ENCODE measurements at places on chromosomes 4 and X.

DNA sequence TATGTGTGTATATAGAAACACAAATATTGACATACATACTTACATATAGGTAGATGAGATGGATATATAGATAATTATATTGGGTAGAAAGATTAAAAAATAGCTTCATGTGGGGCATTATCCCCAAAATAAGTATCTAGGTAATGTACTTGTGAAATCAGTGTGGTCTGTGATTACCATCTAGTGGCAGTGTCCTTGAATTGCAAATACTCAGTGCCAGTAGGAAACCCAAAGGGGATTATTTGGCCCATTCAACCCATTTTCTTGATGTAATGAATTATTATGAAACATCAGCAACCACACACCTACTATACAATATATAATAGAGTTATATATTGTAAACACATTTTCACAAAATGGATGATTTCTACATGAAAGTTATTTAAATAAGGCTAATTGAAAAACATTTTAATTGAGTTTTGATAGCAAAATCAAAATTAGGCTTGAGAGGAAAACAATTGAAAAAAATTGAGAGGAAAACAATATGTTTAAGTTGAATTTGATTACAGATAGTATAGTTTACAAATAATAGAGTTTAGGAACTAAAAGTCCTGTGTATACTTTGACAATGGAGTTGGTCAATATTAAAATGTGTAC lies 389.4 kb downstream of the GALNTL6 start:
- no peak for DNase-seq

- DNase-seq = peak; percentile 29
Observed at GRCh38 chr4:90958256-90958895, 831.2 kb downstream of the CCSER1 start.

DNA sequence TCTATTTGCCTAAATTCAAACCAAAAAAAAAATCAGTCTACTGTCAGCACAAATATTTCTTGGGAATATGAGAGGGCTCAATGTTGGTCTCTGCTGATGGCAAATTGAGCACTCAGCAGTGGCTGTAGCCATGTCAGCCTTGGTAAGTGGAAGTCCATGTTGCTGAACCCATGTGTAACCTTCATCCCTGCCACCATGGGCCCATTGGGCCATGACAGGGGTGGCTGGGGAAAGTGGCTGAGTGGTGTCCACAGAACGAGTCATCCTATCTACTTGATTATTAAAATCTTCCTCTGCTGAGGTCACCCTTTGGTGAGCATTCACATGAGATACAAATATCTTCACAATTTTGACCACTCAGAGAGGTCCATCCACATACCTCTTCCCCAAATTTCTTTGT lies 56.8 kb upstream of the FAM9B start:
- no peak for DNase-seq

DNA sequence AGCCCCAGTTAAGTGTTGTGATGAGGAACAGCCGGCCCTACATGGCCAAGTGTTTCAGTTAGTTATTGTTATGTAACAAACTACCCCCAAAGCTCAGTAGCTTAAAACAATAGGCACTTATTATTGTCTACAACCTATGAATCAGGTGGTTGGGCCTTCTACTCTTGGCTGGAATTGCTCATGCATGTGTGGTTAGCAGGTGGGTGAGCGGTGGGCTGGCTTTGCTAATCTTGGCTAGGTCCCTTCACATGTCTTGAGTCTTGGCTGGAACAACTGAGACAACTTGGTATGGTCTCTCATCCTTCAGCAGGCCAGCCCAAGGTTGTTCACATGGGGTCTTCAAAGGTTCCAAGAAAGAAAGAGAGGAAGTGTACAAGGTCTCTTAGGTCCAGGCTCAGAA lies 54.5 kb upstream of the CHRNA9 start:
- no peak for DNase-seq

DNA sequence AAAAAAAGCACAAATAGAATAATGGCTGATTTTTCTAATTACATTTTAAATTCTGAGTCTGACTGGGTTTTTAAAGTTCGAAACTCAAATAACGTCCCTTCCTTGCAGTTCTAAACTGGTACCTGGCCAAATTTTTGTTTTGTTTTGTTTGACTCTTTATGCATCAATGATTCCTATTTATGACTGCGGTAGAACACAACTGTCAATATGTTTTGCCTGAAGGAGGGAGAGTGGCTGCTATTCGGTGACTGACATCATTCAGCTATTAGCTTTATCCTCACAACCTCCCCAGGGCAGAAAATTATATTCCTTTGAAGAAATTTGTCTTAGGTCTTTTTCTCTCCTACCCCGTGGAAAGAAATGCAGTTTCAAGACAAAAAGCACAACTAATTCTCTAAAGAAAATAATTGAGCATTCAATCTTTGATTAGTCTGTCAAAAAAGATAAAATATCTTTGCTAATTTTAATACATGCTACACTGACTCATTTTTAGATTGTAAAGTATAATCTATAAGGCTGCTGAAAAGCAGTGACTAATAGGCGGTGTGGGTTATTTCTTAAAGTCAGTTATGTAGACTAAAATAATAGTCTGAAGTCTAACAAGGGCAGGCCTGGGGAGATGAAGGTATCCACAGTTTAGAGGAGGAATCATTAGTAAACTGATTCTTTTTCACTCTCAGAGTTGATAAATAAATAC lies 61.9 kb downstream of the TMEM150C start:
- no peak for DNase-seq

- DNase-seq = peak; percentile 64
Observed at GRCh38 chr4:26780539-26780938, 80.1 kb upstream of the STIM2 start.

- no peak for DNase-seq
Observed at GRCh38 chr4:141306331-141306730, 85.6 kb downstream of the ZNF330 start.

GRCh38 chrX:136115904-136116297 lies 31.4 kb upstream of the FHL1 start:
- no peak for DNase-seq

DNA sequence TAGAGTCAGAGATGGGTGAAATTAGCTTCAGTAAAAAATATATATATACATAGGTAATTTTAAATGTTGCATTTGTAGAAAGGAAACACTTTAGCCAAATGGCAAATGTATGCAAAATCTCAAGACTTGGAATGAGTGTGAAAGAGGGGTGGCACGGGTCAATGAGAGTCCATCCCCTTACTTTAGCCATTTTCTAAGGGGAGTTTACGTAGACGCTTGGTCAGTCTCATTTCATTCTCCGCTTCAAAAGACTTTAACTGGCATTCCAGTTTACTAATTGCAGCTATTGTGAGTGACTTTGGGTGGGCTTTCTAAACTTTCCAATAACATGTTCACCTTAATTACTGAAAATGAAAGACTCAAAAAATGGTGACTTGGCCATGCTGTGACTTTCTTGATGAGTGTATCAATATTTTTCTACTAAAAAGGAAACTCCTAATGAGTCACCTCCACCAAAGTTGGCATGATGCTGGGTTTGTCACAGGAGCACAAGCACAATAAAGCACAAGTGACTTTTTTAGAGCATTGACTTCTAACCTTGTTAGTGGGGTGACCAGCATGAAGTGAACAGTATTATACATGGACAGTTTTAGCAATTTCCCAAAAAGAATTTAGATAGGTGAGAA lies 356.0 kb upstream of the RASGEF1B start:
- no peak for DNase-seq

GRCh38 chr4:171812665-171813525 lies at the start of gene GALNTL6:
Gene GALNTL6 (plus strand): TSS chr4:171813404.
- DNase-seq = peak; percentile 43

GRCh38 chrX:39866229-39866628 lies 231.5 kb downstream of the BCOR start:
- no peak for DNase-seq

GRCh38 chrX:87489071-87489470 lies 28.5 kb upstream of the KLHL4 start:
- DNase-seq = no peak

GRCh38 chrX:68697465-68698125 lies 50.1 kb downstream of the STARD8 start:
- no peak for DNase-seq

GRCh38 chrX:154748712-154749339 lies 2.1 kb downstream of the GAB3 start:
- no peak for DNase-seq

- DNase-seq = no peak
Observed at GRCh38 chr4:30605616-30606190, 114.5 kb upstream of the PCDH7 start.

DNA sequence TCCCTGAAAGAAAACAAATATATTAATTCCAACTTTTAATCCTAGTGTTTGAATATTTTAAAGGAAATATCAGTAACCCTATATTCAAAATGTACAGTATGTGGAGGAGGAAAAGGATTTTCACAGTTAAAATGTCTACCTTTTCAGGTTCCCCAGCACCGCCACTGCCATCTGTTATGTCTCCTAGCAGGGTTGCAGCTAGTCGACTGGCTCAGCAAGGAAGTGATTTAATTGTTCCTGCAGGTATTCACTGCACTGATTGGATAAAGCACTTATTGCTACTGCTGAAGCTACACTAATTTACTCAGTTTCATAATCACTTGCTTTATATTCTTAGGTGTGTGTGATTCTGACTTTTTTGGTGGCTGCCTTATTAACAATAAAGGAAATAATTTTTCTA lies 65.5 kb upstream of the FHDC1 start:
- no peak for DNase-seq

GRCh38 chrX:140744085-140744484 lies 34.5 kb downstream of the LINC00632 start:
- DNase-seq = no peak

DNA sequence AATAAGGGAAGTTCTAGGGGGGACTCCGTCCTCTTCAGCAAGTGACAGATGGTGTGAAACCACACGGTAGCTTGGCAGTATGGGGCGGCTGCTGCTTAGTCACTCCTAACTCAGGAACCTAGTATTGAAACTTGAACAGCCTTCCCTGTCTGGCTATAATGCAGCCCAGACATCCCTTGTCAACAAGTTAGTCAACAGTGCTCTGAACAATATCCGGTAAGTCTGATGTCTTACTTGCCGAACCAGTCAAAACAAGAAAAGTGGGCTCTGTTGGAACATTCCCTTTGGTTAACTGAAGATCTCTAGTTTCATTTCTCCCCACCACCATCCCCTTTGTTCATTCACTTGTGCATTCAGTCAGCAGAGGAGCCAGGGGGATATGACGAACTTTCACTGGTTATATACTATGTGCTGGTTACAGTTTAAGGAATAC lies 18.7 kb upstream of the CXCL13 start:
- DNase-seq = no peak

DNA sequence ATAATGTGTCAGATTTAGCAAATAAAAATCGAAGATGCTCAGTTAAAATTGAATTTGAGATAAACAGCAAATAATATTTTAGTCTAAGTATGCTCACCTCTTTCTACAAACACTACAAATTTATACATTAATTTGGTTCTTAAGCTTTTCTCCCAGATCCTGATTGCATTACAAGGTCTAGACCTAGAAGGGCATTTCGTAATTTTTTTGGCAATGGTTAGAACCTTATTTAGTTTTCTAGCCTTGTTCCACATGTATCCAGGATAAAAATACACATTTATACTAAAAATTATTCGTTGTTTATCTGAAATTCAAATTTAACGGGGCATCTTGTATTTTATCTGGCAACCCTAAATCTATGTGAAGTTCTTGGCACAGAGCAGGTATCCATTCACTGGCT lies 2.5 kb upstream of the CDKL5 start:
- no peak for DNase-seq

DNA sequence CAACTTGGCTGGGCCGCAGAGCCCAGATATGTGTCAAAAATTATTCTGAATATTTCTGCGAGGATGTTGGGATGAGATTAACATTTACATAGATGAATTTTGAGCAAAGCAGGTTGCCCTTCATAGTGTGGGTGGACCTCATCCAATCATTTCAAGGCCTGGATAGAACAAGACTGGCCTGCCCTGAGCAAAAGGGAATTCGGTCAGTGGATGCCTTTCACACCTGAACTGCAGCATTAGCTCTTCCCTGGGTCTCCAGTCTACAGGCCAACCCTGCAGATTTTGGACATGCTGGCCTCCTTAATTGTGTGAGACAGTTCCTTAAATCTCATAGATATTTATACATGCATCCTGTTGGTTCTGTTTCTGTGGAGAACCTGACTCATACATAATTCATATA lies 32.4 kb upstream of the SLC10A4 start:
- DNase-seq = no peak

GRCh38 chr4:122221322-122221721 lies 69.2 kb downstream of the BLTP1 start:
- no peak for DNase-seq

DNA sequence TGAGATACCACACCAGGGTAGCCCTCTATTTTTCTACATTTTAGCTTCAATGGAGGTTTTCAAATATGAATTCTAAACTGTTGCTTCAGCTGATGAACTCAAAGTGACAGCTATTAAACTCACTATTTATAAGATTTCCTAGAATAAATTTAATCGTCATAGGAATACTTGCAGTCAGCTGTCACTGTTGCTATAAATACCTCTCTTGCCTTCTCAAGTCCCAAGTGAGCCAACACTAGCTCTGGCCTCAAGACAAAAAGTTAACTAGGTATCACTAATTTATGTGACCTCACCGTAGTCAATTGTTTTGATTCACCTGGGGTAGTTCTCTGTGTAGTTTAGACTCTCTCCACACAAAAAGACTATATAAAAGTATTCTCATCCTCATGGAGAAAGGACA lies 34.3 kb upstream of the PROM1 start:
- DNase-seq = no peak

- no peak for DNase-seq
Observed at GRCh38 chr4:119124352-119124751, 11.3 kb upstream of the MYOZ2 start.

DNA sequence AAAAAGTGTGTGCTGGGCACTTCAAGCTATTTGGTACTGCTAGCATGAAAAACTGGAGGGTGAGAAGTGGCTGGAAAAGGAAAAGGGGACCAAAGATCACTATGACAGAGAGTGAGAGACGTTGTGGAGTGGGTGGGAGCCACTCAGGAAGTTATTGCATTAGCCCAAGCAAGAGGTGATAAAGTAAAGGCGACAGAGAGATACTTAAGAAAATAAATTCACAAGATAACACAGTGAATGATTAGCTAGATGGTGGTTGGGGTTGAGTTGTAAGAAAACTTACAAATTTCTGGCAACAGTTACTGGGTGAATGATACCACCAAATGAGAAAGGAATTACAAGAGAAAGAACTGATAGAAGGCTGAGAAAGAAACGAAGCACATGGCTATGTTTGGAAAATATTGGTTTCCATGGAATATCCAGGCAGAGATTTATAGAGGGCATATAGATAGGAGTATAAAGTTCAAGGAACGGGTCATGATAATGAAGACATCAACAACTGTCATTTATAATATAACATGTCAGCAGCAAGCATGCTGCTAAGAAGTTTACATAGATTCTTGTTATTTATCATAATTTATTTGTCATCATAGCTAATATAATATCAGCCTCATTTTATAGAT lies 60.7 kb downstream of the CASK start:
- DNase-seq = no peak

GRCh38 chr4:87978681-87979080 lies 3.2 kb downstream of the SPP1 start:
- no peak for DNase-seq
